ENCODE measurements at places on chromosomes 16 and 17. TPM values are rescaled to one million over a fixed set of nuclear protein-coding genes. Genes with fewer than 3 reads are reported as not detected.
A peak's percentile ranks its signal among the peaks of the same experiment; 100 is the strongest.

The CEP295NL gene
- total RNA-seq = not detected

The ARHGDIA gene
- total RNA-seq = 119 TPM

DNA sequence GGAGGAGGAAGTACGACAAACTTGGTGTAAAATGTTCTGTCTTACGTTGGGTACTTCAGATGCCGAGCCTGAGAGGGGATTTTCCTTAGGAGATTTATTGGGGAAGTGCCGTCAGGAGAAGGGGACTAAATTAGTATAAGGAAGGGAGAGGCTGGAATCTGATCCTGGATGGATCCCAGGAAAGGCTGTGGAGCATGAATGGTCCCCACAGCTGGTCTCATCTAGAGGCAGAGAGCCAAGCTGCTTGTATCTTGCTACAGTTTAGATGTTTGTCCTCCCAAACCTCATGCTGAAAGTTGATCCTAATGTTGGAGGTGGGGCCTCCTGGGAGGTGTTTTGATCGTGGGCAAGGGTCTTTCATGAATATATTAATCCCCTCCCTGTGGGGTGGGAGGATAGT lies 798.4 kb upstream of the EEF2KMT start:
- no peak for DNase-seq

- peak; percentile 78 for DNase-seq
Observed at GRCh38 chr17:59329176-59330052, 2.0 kb upstream of the YPEL2 start.

DNA sequence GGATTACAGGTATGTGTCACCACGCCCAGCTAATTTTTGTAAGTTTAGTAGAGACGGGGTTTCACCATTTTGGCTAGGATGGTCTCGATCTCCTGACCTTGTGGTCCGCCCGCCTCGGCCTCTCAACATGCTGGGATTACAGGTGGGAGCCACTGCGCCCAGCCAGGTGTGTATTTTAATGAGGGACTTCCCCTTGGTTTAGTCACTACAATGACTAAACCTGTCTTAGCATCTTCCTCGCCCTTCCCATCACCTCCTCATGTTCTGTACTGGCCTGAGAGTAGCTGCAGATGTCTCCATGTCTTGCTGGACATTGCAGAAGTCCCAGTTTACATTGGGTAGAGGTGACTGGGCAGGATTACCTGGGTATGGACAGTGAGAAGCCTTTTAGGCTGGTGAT lies 9.6 kb downstream of the SLC7A6 start:
- no peak for DNase-seq

DNA sequence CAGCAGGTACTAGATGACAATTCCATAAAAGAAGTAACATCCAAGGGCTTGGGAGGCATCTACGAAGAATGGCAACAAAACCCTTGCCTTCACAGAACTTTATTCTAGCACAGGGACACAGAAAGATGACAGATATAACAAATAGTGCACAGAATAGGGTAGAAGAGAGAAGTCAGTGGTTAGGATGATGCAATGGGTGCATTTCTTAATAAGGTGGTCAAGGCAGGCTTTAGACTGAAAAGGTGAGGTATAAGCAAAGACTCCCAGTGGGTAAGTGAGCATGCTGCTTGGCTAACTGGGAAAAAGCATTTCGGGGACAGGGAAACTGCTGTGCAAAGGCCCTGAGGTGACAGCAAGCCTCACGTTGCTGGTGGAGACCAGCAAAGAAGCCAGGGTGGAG lies 175.9 kb downstream of the XYLT1 start:
- DNase-seq = no peak

- no peak for DNase-seq
Observed at GRCh38 chr16:57567691-57568090, 25.2 kb downstream of the ADGRG5 start.

Measured in Karpas-422 (cell line).